Left lung (tissue), 14 donors: ENCODE measurements at places on chromosomes 11 and 22. TPM values are rescaled to one million over a fixed set of nuclear protein-coding genes. Genes with fewer than 3 reads are reported as not detected.

DNA sequence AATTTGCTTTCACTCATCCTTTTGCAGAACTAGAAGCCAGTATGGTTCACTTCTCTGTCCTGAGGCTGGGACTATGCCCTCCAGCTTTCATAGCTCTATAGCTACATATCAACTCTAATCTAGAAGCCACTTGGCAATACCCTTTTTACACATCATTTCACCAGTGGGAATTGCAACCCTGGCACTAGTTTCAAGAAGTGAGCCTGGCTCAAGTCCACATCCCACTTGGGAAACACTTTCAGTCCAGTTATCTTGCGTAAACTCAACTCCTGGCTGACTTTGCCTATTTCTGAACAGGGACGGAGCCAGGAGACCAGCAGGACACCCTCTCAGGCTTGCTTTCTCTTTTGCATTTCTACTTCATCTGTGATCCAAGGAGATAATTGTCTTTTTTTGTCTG, 19.9 kb upstream of the FAT3 start:
- DNase-seq, result no peak

DNA sequence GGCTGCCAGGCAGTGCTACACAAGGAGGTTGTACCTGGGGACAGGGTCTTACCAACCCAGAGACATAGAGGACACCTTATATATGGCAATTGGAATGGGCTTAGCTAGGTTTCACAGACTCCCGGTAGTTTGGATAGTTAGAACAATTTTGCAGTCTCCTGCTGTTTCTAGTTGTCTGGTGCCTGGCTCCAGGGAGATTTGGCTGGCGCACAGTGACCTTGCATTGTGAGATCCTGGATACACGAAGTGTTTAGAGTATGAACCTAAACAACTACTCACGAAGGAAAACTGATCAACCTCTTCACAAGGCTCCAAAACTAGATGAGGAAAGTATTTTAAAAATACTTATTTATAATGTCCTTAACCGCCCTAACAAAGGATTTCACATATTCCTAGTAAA, 614.7 kb downstream of the FAM181B start:
- DNase-seq, result no peak

DNA sequence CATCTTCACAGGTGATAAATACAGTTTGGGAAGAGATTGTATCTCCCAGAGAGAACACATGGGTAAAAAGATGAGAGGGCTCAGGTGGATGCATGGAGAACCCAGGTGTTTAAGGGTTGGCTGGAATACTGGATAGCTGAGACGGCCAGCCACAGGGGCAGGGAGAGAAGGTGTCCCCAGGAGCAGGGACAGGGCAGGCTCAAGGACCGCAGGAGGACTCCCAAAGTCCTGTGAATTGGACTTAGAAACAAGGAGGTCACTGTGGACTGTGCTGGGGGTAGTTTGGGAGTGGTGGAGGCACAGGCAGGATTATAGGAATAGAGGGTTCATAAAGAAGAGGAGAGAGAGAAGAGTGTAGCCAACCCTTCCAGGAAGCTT, 103.8 kb upstream of the PARVA start:
- DNase-seq, result no peak

DNA sequence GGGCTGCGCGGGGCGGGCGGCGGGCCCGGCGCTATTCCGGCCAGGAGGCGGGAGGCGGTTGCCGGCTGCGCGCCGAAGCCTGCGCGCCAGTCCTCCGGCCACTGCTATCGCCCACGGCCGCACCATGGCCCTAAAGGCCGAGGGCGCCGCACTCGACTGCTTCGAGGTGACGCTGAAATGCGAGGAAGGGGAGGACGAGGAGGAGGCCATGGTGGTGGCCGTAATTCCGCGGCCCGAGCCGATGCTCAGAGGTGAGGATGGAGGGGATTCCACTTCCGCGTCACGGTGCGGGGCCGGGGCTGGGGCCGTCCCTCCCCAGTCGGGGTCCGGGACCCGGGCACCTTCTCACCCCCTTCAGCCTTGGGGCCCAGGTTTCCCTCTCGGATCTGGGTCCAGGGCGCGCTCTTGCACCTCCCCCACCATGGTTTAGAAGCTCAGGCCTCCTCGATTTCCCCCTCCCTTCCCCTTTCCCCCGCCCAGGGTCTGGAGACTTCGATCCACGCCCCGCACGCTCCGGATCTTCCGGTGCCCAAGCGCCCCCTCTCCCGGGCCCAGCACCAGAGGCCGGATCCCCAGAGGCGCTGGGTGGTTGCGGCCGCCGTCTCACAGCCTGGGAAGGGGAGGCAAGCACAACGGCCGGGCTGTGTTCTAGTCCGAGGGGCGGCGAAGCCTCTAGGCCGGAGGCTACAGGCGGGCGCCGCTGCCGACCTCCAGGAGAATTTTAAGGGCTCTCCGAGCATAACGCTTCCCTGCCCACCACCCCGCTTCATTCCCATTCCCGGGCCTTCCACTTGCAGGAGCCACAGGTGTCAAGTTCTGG, 517 bp downstream of the SPINDOC start:
- DNase-seq, result peak; percentile 72

- DNase-seq, result no peak
Observed at GRCh38 chr22:19801340-19802000, 40.9 kb downstream of the TBX1 start.

The IL17REL gene
- 0.06 TPM for polyA plus RNA-seq

The CSF2RB gene
- 3.5 TPM for polyA plus RNA-seq

- DNase-seq, result no peak
Observed at GRCh38 chr11:121067962-121068647, 32.9 kb upstream of the TECTA start.

The SCUBE1 gene
- 1.8 TPM for polyA plus RNA-seq

GRCh38 chr11:114156782-114157181, 97.3 kb downstream of the ZBTB16 start:
- DNase-seq, result no peak

DNA sequence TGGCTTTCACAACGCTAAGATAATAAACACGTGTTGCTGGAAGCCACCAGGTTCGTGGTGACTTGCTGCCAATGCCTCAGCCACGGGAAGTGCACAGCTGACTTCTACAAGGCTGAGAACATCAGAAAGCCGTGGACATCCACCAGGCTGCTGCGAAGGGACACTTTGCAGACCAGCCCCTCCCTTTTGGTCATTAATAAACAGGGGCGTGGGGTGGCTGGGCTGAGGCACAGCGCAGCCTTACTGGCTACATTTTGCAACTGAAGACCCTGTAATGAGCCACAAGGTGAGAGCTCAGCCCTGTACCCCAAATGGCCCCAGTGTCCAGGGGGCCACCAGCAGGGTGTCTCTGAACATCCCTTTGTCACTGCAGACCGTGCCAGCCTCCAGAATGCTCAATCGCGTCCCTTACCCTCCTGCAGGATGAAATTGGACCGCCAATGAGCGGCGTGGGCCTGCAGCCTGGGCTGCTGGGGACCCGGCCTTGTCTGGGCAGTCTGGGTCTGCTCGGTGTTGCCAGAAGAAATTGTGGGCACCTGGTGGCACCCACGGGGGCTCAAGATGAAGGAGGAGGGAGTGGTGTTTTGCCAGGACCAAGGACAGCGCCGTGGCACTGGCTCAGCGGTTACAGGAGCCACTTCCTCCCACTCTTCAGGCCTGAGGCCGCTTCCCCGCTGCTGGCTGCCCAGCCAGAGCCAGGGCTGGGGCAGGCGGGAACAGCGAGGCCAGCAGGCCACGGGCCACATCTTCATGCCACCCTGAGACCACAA, 181.9 kb downstream of the CTTN start:
- DNase-seq, result no peak

- peak; percentile 88 for DNase-seq
Observed at GRCh38 chr11:61967924-61968757, 707 bp upstream of the FTH1 start.

DNA sequence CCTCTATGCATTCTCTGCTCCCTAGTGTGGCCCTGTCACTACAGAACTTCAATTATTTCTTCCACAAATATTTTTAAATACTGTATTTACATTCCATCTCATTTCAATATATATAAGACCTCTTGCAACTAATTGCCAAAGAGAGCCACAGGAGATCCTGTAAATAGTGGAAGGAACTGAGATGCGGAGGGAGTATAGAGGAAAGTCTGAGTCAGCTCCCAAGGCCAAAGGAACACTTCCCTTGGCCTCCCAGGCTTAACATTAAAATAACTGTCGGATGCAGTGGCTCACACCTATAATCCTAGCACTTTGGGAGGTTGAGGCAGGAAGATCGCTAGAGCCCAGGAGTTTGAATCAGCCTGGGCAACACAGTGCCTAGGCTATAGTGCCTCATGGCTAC, 31.2 kb downstream of the RBFOX2 start:
- DNase-seq, result no peak

The PTGDR2 gene
- polyA plus RNA-seq, result 0.17 TPM

DNA sequence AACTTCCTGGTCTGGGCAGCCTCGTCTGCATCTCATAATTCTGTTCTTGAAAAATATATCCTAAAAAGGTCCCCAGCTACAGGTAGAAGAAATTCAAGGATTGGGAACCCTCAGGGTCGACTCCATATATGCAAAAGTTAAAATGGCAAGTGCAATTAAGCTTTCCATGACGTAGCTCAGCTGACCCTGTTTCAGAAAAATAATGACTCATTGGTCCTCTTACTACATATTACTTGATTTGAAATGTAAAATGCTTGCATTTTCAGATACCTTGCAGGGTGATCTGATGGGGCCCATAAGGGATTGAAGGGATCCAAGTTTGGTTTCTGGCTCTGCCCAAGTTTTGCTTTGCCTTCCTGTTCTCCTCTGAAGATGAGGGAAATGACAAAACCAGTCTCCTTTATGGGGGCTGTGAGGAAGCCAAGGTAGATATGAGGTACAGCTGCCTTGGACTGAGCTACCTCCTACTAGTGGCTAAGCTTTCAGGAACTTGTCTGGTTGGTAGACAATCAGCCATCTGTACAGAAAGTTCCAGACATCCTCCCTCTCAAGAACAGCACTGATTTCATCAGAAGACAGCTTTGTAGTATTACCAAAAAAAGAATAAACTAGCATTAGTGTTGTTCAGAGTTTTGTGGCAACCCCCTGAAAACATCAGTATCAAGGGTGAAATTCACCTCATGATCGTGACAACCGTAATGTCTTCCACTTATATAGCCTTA, 177.3 kb downstream of the DBX1 start:
- no peak for DNase-seq

GRCh38 chr22:46086577-46087335, 63.6 kb upstream of the PPARA start:
- no peak for DNase-seq

The NPAS4 gene
- polyA plus RNA-seq, result 0.06 TPM

The PRR5 gene
- polyA plus RNA-seq, result 24.6 TPM

The KIAA1671 gene
- polyA plus RNA-seq, result 24.4 TPM

The DAGLA gene
- polyA plus RNA-seq, result 2.2 TPM

- peak; percentile 79 for DNase-seq
Observed at GRCh38 chr11:704781-705645, 1.0 kb upstream of the EPS8L2 start.

DNA sequence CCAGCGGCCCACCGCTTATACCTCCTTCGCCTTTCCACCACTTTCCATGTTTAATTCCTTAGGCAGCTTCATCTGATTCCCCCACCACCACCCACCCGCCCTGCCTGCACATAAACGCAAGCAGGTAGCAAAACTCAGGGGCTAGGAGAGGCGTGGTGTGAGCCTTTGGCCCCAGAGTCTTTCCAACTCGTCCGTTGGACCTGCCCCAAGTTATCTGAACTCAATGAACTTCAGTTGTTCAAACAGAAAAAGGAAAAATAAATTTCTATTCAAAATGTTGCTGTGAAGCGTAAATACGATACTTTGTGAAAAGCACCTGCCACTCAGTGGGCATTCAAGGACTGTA, 814 bp upstream of the CDON start:
- no peak for DNase-seq

The FIBIN gene
- polyA plus RNA-seq, result 4.0 TPM

The GAB4 gene
- polyA plus RNA-seq, result not detected

GRCh38 chr11:34830648-34831047, 85.5 kb downstream of the APIP start:
- DNase-seq, result no peak

DNA sequence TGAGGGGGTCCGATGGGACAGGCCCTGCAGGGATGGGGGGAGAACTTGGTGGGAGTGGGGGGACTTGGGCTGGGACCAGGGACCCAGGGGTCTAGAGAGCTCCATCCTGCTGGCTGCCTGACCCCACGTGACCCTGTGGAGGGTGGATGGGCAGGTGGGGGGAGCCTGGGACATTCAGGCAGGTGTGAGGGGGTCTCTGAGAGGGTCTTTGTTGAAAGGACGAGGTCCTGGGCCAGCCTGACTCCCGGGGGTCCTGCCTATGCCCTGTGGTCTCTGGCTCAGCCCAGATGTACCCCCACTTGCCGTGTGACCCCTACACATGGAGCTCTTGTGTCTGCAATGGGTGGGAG, 7.5 kb downstream of the LRRC56 start:
- no peak for DNase-seq

- no peak for DNase-seq
Observed at GRCh38 chr11:55697817-55698216, 35.8 kb downstream of the OR4C6 start.

- DNase-seq, result peak; percentile 30
Observed at GRCh38 chr11:111944139-111944538, 7.0 kb downstream of the DIXDC1 start.

DNA sequence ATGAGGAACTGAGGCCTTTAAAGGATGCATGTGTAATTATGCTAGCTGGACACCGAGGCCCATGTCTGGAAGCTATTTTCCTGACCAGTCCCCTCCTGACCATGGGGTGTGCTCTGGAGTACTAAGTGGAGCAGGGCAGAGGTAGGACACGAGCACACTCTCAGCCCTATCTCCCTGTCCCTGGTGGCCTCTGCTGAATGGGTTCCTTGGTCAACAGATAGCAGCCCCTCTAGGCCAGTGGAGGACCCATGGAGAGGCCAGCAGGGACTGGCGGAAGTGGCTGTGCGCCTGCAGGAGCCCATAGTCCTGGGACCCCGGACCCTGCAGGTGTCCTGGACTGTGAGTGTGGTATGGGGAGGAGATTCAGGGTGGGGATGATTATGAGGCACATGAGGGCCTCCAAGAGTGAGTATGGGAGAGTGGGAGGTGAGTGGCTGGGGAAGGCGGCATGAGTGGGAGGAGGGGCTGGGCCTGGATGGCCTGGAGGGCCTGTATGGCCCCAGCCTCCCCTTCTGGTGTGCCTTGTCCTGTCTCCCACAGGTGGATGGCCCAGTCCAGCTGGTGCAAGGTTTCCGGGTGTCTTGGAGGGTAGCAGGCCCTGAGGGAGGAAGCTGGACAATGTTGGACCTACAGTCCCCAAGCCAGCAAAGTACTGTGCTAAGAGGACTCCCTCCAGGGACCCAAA, 9.5 kb downstream of the ROBO3 start:
- no peak for DNase-seq

- DNase-seq, result peak; percentile 86
Observed at GRCh38 chr22:40709752-40710413, 30.6 kb downstream of the MCHR1 start.

DNA sequence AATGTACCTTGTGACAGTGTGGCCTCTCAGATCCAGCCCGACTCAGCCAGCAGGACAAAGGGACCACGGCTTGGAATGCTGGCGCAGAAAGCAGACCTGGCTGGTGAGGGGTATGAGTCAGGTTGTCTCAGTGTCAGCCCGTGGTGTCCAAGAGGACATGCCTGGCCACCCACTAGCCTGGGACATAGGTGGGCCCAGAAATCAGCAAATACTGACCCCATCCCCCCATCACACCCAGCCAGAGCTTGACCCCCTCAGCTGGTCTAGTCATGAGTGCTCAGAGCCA, 4.5 kb downstream of the BANF1 start:
- DNase-seq, result no peak

The TMEM45B gene
- 2.5 TPM for polyA plus RNA-seq

- no peak for DNase-seq
Observed at GRCh38 chr11:788953-789940, 643 bp downstream of the CEND1 start.

GRCh38 chr11:48161951-48162884, 54.4 kb upstream of the OR4B1 start:
- no peak for DNase-seq

- no peak for DNase-seq
Observed at GRCh38 chr11:65436412-65437032, 13.9 kb downstream of the NEAT1 start.

The DGCR6 gene
- 11.2 TPM for polyA plus RNA-seq

The ANGPTL5 gene
- not detected for polyA plus RNA-seq
